HepG2 (cell line): ENCODE measurements at places on chromosomes 11 and 22. TPM values are rescaled to one million over a fixed set of nuclear protein-coding genes. Genes with fewer than 3 reads are reported as not detected.
A peak's percentile ranks its signal among the peaks of the same experiment; 100 is the strongest.

DNA sequence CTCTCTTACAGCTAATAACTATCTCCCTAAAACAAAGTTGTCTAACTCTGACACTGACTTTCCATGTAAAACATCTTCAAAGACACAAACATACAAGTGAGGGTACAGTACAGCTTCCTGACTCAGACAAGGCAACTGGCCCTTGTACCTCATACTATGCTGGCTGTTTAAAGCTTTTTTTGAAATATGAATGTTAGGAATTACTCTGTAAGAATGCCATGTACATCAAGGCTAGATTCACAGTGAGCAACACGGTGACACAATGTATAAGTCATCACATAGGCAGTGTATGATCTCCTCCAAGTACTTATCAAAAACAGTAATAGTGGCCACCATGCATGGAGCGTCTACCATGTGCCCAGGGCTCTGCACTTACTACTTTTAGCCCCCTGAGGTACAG is 28.6 kb downstream of the ALG8 start:
- H3K27ac ChIP-seq = no peak overlapping the region
- no peak for DNase-seq
- peaks cover 7% of the 10 kb centered on the region for H3K36me3 ChIP-seq

DNA sequence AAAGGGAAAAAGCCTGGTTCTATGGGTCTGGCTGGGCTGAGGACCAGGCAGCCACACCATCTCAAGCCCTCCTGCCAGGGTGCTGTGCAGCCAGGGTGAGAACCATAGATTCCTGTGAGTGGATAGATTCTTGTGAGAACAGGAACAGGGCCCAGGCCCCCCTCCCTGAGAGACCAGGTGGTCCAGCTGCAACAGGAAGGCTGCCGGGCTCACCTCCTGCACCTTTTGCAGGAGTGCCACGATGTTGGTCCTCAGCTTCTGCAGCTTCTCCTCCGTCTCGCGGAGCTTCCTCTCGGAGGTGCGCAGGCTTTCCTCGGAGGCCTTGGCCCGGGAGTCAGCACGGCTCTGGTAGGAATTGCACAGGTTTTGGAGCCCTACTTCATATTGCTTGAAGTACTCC is 40.8 kb downstream of the MORC2 start:
- H3K27ac ChIP-seq = no peak overlapping the region
- no peaks in the 10 kb centered on the region for H3K27me3 ChIP-seq
- no peak overlapping the region for H3K4me3 ChIP-seq
- DNase-seq = no peak

- peaks cover 9% of the 10 kb centered on the region; the same call in 1 of the 2 replicates for H3K27me3 ChIP-seq
- no peaks in the 10 kb centered on the region for H3K4me1 ChIP-seq
- DNase-seq = no peak
- H3K27ac ChIP-seq = no peak overlapping the region
- H3K36me3 ChIP-seq = no peaks in the 10 kb centered on the region
- no peak overlapping the region for H3K4me3 ChIP-seq
Observed at GRCh38 chr11:130413405-130414106, 14.9 kb downstream of the ADAMTS8 start.

GRCh38 chr11:108680271-108680670 is 15.4 kb downstream of the DDX10 start:
- H3K27me3 ChIP-seq = no peaks in the 10 kb centered on the region
- no peak overlapping the region for H3K27ac ChIP-seq
- no peaks in the 10 kb centered on the region for H3K4me1 ChIP-seq
- no peak overlapping the region for H3K4me3 ChIP-seq

DNA sequence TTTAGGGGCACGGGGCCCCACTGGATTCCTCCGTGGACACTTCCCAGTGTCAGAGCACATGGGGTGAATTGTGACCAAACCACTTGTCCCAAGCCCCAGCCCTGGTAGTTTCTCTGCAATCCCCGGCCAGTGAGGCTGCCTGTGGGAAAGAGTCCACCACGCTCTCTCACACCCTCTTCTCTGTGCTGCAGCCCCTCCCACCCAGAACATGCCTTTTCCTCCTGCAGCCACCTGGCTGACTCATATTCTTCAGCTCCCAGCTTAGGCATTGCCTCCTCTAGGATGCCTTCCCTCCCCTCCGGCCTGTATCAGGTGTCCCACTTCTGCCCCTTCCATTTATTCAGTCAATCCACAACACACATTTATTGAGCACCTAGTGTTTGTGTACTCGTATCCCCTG is 5.4 kb upstream of the RPS6KB2 start:
- peaks cover 20% of the 10 kb centered on the region; the same call in 2 of the 3 replicates for H3K27me3 ChIP-seq
- DNase-seq = no peak
- H3K4me3 ChIP-seq = no peak overlapping the region
- no peaks in the 10 kb centered on the region for H3K36me3 ChIP-seq
- H3K27ac ChIP-seq = no peak overlapping the region

DNA sequence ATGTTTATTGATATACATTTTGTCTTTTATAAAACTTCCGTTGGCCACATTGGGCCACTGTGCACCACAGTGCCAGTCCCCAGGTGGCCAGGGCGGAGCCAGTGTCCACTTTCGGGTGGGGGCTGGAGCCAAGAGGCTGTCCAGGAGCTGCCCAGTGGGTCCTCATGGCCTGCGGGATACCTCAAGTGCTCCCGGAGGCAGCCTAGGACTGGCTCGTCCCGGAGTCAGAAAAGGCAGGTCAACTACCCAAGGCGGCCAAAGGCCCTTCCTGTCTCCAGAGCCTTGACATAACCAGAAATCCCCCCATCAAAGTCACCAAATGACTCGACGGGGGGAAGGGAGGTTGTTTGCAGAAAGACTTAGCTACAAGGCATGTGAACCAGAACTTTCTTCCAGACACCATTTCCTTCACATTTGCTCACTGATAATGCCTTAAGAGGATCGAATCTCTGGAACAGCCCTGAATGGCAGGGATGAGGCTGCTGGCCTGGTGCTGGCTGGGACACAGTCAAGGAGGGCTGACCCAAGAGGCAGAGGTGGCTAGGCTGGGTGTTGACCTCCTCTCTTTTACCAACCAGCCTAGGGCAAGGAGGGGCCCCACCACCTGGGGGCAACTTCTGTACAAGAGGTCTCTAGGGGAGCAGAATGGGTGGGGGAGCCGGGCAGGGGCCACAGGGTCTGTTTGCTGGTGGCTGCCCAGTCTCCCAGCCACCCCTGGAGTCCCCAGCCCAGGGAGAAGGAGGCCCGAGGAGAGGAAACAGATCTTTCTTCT is 8.4 kb downstream of the MRGPRF start:
- H3K27ac ChIP-seq = no peak overlapping the region
- DNase-seq = no peak
- H3K36me3 ChIP-seq = no peaks in the 10 kb centered on the region

DNA sequence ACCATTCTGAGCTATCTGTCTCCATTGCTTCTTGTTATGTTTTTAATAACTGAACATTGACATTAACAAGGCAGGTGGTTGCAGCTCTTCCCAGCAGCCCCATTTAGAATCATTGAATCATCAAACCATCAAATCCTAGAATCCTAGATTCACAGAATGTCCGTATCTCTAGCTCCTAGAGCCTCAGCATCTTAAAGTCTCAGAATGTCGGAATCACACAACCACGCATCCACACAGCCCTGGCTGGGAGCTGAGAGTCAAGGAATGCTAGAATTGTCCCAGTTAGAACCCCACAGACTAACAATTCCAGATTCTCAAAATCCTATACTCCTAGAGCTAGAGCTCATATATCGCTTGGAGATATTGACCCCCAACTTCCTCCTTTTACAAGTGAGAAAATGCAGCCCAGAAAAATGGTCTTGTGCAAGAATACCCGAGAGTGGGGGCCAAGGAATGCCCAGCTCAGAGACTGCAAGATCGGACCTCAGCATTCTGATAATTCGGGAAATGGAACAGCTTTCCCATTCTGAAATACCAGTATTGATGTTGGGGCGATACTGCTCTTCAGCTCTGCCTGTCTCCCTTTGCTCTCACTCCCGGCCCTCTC is 38.8 kb downstream of the PDE2A start:
- no peak for DNase-seq
- H3K27me3 ChIP-seq = peaks cover 28% of the 10 kb centered on the region
- no peaks in the 10 kb centered on the region for H3K36me3 ChIP-seq
- H3K27ac ChIP-seq = no peak overlapping the region

DNA sequence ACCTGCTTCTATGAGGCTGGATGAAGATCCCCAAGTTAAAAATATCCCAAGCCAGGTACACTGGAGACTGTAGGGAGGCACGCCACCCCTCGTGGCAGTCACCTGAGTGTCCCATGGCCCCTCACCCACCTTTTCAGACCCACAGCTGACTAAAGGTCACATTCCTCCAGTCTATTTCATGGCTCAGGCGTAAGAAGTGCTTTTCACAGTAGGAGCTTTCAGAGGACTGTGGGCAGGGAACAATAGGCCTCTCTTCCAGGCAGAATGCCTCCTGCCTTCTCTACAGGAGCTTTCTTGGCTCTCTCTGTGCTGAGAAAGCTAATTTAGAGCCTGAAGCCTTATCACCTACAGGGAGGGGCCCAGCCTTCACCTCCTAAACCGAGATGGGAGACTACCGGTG is 73.8 kb downstream of the C11orf58 start:
- H3K27me3 ChIP-seq = no peaks in the 10 kb centered on the region
- peaks cover 53% of the 10 kb centered on the region for H3K36me3 ChIP-seq
- H3K4me1 ChIP-seq = peaks cover 23% of the 10 kb centered on the region
- no peak overlapping the region for H3K4me3 ChIP-seq
- H3K27ac ChIP-seq = peak overlapping the region; percentile 51

DNA sequence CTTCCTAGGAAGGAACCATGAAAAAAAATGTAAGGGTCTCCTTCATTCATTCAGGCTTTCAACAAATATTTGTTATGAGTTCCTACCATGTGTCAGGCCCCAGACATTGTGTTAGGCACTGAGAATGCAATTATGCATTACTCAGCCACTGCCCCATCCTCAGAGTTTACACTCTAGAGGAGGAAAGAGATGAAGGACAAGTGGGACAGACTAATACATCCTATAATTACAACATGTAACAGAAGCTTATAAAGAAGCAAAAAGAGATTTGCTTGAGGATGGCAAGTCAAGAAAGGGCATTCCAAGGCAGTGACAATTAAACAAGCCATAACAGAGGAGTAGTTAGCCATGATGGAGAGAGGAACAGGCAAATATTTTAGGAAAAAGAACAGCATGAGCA is 78.6 kb downstream of the FAM168A start:
- no peak overlapping the region for H3K4me3 ChIP-seq
- H3K27ac ChIP-seq = no peak overlapping the region
- peaks cover 10% of the 10 kb centered on the region; the same call in 1 of the 2 replicates for H3K4me1 ChIP-seq
- no peak for DNase-seq

- H3K27me3 ChIP-seq = no peaks in the 10 kb centered on the region
- no peaks in the 10 kb centered on the region for H3K4me1 ChIP-seq
- peaks cover 10% of the 10 kb centered on the region for H3K36me3 ChIP-seq
- H3K4me3 ChIP-seq = no peak overlapping the region
- no peak overlapping the region for H3K27ac ChIP-seq
- no peak for DNase-seq
Observed at GRCh38 chr11:47329987-47330931, 22.2 kb downstream of the MYBPC3 start.

DNA sequence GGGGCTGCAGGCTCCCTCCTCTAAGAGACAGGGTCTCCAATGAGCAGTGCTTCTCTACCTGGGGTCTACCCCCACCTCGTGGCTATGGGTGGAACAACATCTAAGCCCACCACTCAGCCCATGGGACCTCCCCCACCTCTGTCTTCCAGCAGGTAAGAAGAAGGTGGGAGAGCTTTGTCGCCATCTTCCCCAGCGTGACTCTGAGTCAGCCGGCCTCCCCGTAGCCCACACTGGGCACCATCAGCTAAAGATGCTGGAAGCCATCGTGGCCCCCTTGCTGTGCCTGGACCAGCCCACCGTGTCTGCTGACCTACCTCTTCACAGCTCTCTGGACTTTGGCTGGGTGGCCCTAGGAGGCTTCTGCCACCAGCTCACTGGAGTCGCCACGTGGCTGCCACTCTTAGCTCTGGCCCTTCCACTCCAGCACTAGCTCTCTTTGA is 944 bp downstream of the C11orf86 start:
- no peak overlapping the region for H3K4me3 ChIP-seq
- H3K27me3 ChIP-seq = no peaks in the 10 kb centered on the region
- no peak overlapping the region for H3K27ac ChIP-seq
- no peaks in the 10 kb centered on the region for H3K36me3 ChIP-seq

DNA sequence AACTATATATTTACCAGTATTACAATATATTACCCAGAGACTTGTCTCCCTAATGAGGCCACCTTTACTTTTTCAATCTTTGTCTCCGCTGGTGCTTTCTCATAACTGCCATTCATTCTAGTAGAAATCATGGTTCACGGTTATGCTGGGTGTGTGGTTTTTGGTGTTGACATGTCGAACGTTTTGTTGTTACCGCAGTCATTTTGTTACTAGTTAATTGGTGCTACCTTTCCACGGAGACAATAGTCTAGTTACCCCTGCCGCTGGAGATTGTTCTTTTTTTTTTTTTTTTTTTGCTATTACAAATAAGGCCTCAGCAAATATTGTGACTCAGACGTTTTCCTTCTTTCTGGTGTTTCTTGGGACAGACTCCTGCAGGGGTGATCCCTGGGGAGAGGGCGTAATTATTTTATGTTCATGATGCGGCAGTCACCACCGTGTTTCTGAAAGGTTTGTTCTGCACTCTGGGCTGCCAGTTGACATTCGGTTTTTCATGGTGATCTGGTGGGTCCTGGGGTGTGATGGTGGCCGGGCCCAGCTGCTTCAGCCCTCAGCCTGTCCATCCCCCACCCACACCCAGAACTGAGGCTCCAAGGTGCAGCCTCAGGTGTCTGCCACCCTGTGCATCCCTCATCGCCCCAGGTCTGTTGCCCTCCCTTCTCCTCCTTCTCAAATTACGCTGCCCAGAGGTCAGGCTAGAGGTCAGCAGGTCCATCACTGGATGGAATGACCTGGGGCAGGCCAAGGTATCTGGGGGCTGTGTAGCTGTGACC is 28.6 kb downstream of the LRP5 start:
- no peak for DNase-seq
- H3K27ac ChIP-seq = no peak overlapping the region
- H3K27me3 ChIP-seq = no peaks in the 10 kb centered on the region
- peaks cover 97% of the 10 kb centered on the region for H3K4me1 ChIP-seq
- peaks cover 14% of the 10 kb centered on the region; the same call in 2 of the 3 replicates for H3K36me3 ChIP-seq
- H3K4me3 ChIP-seq = no peak overlapping the region

DNA sequence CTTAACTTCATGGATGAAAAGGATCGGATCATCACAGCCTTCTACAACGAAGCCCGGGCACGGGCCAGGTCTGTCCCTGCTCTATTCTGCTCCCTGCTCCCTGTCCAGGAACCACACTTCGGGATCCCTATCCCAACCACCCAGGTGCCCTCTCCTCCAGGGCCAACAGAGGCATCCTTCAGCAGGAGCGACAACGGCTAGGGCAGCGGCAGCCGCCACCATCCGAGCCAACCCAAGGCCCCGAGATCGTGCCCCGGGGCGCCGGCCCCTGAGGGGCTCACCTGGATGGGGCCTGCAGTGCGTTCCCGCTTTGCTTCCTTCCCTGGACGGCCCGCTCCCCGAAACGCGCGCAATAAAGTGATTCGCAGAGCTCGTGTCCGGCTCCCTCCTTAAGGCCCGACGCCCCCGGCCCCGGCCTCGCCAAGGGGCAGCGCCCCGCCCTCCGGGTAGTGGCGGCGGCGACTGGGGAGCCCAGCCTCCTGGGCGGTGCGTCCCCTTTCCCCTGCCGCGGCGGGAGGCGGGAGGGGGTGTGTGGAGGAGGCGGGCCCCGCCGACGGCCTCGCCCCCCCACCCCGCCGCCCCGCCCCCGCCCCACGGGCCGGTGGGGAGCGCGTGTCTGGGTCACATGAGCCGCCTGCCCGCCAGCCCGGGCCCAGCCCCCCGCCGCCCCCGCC is at the start of gene VEGFB:
TSS of gene VEGFB (plus strand) at position 672 of the 674 bp plus-strand sequence. CDS start 250 bp downstream, outside the sequence.
- peak within 1 kb of the TSS; percentile 80 for H3K4me3 ChIP-seq
- H3K4me1 ChIP-seq = peaks cover 74% of the 10 kb centered on the region
- H3K27me3 ChIP-seq = no peaks in the 10 kb centered on the region
- no peaks in the 10 kb centered on the region; the same call in 1 of the 2 replicates for H3K36me3 ChIP-seq

C11orf97 gene
- 0.35 TPM in 1 of 2 replicates, not detected in the other for total RNA-seq

OR9I1 gene
- total RNA-seq = not detected in 2 replicates

FAM118A gene
- 26.4 and 36.7 TPM in 2 replicates for total RNA-seq

OR5L2 gene
- total RNA-seq = not detected in 2 replicates

MISFA gene
- 4.8 and 5.4 TPM in 2 replicates for total RNA-seq

ARHGEF17 gene
- total RNA-seq = 5.7 and 10.7 TPM in 2 replicates

TSKU gene
- 11.9 and 21.4 TPM in 2 replicates for total RNA-seq

LDHAL6A gene
- total RNA-seq = not detected in 2 replicates

CABP4 gene
- not detected in 2 replicates for total RNA-seq
